Temporal lobe (tissue), 4 donors: ENCODE measurements at places on chromosomes 3 and 15. TPM values are rescaled to one million over a fixed set of nuclear protein-coding genes. Genes with fewer than 3 reads are reported as not detected.

Gene GOLGA6D
- under 0.01 TPM for total RNA-seq

Gene TMEM212
- not detected for total RNA-seq

Gene CCR9
- not detected for total RNA-seq

Gene LRRN1
- total RNA-seq: 29.7 TPM

Gene VWA5B2
- 1.7 TPM for total RNA-seq

Gene GABRR3
- under 0.01 TPM for total RNA-seq

Gene GP9
- total RNA-seq: 0.25 TPM

Gene TGM5
- total RNA-seq: not detected

Gene TGM4
- not detected for total RNA-seq

Gene C3orf49
- not detected for total RNA-seq
